Cortex of kidney (tissue), 1 donor: ENCODE measurements at places on chromosomes 16 and 17.

GRCh38 chr16:47887496-47887895 is 268.3 kb downstream of the ABCC12 start:
- no peak for DNase-seq

GRCh38 chr16:67248401-67249177 is at the start of gene SLC9A5:
SLC9A5 (plus strand) TSS chr16:67248979; CDS start chr16:67249015, 36 bp downstream.
- DNase-seq, result no peak

DNA sequence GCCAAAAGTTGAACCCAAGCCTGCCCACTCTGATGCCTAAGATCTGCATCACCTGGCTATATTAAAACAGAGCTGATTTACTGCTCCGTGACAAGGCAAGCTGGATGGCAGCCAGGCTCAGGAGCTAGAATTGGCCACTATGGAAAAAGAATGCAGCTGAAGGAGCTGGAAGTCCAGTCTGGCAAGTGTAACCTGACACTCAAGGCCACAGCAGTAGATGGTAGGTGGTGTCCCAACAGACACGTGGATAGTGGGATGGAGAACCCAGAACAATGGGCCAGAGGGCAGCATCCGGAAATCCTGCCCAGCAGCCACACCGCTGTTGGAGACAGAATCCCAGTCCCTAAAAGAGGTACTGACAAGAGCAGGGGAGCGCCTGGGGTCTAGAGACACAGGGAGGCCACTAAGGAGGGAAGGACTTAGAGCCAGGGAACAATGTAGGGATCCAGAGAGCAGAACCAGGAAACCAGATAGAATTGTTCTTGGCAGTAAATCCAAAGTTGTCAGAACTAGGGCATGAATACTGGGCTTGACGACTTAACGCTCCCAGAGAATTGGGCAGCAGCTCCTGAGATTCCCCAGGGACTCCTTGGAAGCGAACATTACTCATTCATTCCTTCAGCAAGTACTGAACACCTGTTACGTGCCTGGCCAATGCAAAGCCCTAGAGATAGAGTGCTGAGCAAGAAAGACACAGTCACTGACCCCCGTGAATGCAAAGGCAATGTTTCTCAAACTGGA is 85.7 kb downstream of the CDYL2 start:
- no peak for DNase-seq

DNA sequence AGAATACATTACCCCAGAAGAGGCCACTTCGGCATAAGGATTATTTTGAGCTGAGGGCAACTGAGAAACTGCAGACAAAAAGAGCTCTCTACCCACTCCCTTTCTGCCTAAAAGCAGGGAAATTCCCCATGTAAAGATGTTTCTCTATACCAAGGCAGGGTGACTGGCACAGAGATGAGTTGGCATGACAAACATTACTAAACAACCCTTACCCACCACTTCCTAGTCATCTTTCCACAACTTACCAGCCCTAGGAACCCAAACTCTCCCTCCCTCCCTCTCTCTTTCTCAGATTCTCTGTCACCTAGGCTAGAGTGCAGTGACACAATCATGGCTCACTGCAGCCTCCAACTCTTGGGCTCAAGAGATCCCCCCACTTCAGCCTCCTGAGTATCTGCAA is 68.6 kb downstream of the EMP2 start:
- DNase-seq, result no peak

- DNase-seq, result no peak
Measured at GRCh38 chr17:34377078-34377823, 14.2 kb upstream of the CCL1 start.

GRCh38 chr17:55314061-55314783 is 49.5 kb downstream of the HLF start:
- no peak for DNase-seq

DNA sequence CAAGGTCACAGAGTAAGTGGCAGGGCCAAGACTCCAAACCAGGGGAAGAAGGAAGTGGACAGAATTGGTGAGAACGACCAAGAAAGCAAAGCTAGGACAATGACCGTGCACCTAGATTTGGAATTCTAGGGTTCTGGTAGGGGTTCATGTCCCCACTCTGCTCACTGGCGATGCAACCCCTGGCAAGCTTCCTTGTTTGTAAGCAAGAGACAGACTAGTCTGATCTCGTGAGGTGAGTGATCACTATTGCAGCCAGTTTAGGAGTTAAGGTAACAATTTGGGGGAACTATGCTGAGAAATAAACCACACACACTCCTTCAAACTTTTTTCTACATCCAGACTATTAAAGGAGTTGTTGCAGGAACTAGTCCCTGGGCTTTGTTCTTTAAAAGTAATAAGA is 48.1 kb downstream of the XPO6 start:
- DNase-seq, result no peak

DNA sequence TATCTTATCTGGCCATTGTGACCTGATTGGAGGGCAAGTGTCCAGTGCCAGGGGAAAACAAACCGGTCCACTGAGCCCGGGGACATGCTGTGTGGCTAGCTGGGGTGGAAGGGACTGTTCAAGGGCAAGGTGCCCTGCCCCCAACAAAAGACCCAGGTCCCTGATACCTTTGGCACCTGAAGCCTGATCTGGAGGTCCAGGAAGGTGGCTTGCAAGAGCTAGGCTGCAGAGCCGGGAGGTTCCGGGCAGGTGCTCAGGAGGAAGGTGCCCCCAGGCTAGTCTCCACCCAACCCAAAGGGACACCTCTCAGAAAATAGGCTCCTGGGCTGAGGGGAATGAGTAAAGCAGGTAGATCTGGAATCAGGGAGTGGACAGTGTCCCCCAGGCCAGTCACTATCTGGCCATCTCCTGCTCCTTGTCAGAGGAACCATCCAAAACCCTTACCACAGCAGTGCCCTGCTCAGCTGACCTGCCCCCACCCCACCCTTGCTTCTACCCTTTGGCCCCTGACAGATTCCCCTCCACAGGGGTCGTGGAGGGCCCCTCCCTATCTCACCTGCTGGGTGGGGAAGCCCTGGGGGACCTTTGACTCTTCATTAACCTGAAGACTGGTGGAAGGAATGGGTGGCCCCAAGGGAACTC is 6.2 kb downstream of the NAT9 start:
- no peak for DNase-seq

DNA sequence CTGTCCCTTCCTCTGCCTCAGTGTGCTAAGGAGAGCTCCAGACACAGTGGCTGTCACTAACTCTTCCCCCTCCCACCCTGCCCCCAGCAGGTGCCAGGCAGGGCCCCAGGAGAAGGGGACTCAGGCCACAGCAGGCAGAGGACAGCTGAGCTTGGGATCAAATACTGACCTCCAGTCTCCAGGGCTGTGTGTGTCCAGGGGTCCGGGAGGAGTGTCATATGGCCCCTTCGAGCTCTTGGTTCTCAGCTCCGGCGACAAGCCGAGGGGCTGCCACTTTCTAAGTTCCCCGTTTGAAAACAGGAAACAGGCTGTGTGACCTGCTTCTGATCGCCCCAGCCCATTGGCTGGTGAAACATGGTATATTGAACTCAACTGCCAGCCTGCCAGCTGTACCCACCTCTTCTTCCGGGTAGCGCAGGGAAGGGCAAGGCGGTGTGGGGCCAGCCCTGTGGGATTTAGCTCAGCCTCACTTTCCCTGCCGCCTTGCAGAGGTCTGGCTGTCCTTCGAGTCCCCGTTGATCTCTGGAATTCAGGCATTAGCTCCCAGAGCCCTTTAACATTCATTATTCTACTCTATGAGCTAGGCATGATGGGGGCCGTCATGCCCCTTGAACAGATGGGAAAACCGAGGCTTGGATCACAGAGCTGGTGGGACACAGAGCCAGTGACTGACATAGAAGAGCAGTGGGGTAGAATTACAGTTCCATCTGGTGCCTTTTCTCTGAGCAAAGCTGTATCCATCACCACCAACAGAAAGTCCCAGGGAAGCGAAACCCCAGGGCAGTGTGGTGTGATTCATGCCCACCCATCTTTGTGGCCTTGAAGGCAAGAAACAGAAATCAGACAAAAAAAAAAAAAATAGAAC is at the start of gene SNX20:
TSS of gene SNX20 (minus strand) at position 292 of the 865 bp plus-strand sequence. CDS start 3,786 bp downstream, outside the sequence.
- DNase-seq, result no peak

DNA sequence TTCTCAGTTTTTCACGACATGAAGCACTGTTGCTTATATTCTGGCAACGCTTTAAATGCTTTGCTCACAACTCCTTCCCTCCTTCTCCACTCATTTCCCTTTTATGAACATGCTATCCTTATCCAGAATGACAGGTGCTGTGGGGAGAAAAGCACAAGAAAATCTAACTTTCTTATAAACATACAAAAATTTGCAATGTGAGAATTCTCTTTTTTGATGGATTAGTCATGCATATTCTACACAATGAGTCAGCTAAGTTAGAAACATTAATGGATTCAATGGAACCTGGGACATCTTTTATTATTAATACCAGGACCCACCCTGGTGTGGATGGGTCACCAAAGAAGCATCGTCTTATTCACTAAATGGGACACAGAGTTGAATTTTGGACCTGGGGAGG is 234.6 kb upstream of the CDH5 start:
- no peak for DNase-seq

- no peak for DNase-seq
Measured at GRCh38 chr17:15031975-15032374, 233.2 kb downstream of the PMP22 start.

GRCh38 chr16:24418733-24419132 is 120.6 kb upstream of the RBBP6 start:
- DNase-seq, result no peak
